ENCODE measurements at places on chromosomes 6 and 20. TPM values are rescaled to one million over a fixed set of nuclear protein-coding genes. Genes with fewer than 3 reads are reported as not detected.

DNA sequence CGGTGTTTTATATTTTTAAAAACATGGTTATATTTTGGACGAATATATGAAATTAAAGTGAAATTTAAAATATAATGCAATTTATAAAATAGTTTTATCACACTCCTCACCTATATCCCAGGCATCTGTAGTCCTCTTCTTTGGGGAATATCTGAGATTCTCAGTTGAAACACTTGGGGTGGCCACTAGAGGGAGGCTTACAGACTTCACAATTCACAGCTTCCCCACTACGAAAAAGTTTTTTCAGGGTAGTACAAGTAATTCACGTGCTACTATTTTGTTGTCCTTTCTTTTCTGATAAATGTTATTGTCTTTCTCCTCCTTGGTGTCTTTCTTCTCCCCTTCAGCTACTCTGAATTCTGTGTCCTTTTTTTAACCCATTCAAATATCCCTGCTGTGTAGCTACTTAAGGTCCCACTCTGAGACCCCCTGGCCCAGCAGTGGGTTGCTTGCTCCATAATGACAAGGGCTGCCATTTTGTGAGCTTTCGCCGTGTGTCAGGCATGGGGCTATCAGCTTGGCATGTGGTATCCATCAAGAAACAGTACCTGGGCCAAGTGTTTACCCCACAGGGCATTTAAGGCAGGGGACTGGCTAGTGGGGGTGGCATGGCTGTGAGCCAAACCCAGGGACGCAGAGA is 43.6 kb upstream of the PHACTR3 start:
- no peak for DNase-seq

DNA sequence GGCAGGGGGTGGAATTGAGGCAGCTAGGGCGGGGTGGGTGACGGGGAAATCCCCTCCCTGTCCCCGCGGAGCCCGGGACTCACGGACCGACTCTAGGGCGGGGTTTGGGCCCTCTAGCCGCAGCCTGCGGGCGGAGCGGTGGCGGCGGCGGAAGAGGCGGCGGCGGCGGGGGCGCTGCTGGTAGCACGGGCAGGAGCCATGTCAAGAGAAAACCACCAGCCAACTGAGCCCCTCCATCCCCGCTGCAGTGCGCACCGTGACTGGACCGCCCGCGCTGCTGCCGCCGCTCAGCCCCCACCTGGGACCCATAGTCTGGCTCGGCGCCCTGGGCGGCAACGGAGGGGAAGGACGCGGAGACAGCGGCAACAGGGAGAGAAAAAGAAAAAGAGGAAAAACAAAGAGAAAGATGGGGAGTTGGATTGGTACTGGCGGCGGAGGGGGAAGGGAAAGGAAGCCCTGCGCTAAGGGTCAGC is 1.2 kb upstream of the C6orf62 start:
- DNase-seq: peak; percentile 10

GRCh38 chr6:73747289-73747688 is 51.3 kb downstream of the CD109 start:
- no peak for DNase-seq

Gene GRM1
- total RNA-seq: 0.53 TPM

Gene CCN6
- not detected for total RNA-seq

- DNase-seq: no peak
Measured at GRCh38 chr6:43254138-43254817, 11.0 kb downstream of the TTBK1 start.

GRCh38 chr6:4209196-4209595 is 73.8 kb upstream of the ECI2 start:
- DNase-seq: no peak

DNA sequence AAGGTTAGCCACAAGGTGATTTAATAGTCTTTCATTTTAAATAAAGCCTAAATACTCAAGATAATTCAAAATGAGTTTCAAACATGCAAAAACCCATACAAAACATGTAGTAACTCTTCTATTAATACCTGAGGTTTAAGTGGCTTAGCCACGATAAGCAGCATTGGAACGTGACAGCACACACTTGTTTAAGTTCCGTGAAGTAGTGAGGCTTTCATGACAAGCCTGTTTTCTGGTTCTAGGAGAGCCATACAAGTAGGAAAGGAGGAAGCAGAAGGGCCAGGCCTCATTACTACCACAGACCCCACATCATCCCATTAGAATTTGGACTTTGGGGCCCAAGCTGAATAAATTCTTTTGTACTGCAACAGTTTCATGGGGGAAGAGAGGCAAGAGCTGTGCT is 54.3 kb upstream of the PRND start:
- no peak for DNase-seq

Gene TRERF1
- 5.2 TPM for total RNA-seq

Gene DEFB124
- total RNA-seq: not detected

Gene CDH26
- total RNA-seq: 0.21 TPM

GRCh38 chr20:41587523-41587922 is 30.7 kb downstream of the CHD6 start:
- DNase-seq: no peak

DNA sequence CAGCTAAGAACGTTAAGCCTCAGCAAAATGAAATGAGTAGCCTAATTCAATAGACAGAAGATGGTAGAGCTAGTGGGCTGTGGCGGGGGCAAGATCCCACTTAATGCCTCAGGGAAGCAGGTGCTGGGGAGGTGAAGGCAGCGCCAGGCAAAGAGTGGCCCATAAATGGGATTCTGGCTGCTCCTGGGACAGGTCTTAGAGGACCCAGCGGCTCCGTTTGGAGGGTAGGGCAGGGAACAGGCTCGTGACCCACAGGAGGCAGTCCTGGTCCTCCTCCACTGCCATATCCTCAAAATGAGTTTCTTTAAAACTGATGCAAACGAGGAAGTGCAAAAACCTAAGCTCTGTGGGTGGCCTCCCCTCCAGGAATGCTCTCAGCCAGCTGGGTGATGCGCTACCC is 32.7 kb downstream of the SAYSD1 start:
- DNase-seq: no peak

GRCh38 chr20:22815603-22816315 is 219.4 kb upstream of the SSTR4 start:
- no peak for DNase-seq

DNA sequence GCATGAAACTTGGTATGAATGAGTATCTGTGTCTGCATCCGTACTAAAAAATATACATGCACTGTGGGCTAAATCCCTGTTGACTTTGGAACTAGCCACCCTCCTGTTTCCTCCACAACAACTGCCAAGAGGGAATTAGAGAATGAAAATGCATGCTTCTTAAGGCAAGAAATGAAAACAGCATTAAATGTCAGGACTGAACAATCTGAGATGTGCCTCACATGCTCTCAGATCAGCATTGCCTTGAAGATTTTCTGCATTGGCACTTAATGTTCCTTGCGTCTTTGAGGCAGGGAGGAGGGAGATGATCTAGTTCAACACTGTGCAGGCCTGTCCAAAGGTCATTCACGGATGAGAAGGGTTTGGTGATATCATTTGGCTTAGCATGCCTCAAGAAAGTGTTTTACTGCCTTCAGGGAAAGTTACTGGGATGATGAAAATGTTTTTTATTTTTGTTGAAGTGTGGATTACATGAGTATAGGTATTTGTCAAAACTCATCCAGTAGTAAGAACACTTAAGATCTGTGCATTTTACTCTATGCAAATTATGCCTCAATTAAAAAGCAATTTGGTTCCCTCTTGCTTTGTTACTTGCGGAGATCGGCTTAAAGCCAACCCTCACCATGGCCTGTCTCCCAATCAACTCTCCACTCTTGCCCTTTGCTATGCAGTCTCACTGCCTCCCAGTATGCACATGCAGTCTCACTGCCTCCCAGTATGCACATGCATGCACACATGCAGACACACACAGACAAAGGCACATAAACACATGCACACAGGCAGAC is 47.5 kb upstream of the RIN2 start:
- no peak for DNase-seq

DNA sequence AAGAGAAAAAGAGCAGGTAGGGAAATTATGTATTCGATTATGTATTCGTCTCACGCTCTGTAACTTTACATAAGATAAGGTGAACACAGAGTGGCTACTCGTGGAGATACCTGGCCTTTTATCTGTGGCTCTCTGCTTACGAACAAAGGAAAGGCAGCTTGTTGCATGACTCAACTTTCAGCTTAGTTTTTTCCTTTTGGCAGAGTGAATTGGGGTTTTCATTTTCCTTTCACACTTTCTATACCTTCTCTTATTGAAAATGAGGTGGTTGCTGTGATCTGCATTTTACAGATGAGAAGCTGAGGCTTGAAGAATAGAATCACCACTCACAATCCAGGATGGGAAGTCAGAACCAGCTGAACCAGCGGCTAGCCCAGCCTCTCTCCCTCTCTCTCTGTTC is 13.3 kb upstream of the KCNK15 start:
- DNase-seq: no peak

Gene GJA10
- not detected for total RNA-seq

Gene FAXC
- total RNA-seq: 13.0 TPM

Gene SLPI
- 79.8 TPM for total RNA-seq

DNA sequence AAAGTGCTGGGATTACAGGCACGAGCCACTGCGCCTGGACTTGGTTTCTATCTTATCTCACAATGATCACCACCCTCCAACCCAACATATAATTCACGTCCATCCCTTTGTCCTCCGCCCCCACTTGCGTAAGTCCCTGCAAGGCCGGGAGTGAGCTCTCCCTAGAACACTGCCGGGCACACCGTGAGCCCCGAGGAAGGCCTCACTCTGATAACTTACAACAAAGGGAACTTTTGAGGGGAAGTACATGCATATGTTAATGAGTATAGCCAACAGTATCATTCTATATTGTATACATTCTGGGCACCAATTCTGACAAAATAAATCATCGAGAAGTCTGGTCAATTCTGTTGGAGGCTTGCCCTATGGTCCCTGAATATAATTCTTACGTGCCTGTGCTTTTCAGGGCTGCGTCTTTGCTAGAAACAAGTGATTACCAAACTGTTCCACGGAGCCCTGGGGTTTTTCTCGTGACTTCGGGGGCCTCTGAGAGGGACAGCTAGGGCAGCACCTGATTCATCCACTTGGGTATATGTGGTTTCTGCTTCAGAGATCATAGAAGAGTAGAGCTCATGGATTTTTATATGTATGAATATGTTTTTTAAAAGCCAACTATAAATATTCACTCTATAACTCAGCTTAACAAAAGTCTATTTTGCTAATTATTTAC is 469.8 kb upstream of the AGPAT4 start:
- no peak for DNase-seq

GRCh38 chr6:33979750-33980149 is 166.1 kb downstream of the GRM4 start:
- no peak for DNase-seq

- no peak for DNase-seq
Measured at GRCh38 chr6:8066108-8066507, 1.9 kb upstream of the BLOC1S5 start.

GRCh38 chr6:48401016-48401415 is 290.0 kb upstream of the PTCHD4 start:
- DNase-seq: no peak

DNA sequence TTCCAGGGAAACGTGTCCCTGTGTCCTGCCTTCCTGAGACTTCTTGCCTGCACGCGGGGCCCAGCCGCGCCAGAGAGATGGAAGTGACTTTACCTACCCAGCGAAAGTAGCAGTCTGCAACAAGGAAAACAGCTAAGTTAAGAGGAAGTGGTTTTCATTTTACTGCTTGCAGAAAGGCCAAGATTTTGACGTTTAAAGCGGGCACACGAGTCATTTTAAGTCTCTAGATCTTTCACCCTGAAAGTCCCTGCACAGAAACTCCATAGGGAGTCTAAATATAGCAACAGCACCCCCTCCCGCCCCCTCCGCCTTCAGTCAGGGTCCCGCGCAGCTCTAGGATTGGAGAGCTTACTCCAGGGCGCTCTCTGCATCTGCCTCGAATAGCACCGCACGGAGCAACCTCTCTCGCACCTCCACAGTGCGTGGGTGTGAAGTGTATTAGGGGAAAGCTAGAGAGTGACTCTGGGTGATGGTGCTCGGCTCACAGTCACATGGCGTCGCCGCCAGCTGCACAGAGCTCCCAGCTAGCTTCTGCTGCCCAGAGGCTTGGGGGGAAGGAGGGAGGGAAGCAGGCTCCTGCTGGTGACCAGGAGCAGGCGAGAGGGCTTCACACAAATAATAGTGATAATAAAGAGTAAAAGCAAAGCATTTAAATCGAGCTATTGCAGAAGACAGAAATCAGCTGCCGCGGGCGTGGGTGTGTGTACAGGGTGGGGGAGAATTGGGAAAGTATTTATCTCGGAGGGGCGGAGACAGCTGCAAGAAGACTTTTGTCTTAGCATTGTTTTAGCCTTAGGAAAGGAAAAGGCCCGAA is 1.8 kb upstream of the KCNQ5 start:
- DNase-seq: peak; percentile 15

GRCh38 chr6:100344761-100345160 is 120.0 kb downstream of the SIM1 start:
- DNase-seq: no peak

GRCh38 chr20:6863355-6863754 is 95.9 kb downstream of the BMP2 start:
- DNase-seq: no peak

- DNase-seq: no peak
Measured at GRCh38 chr6:1394514-1395463, 5.4 kb downstream of the FOXF2 start.

Gene IRF4
- total RNA-seq: not detected

DNA sequence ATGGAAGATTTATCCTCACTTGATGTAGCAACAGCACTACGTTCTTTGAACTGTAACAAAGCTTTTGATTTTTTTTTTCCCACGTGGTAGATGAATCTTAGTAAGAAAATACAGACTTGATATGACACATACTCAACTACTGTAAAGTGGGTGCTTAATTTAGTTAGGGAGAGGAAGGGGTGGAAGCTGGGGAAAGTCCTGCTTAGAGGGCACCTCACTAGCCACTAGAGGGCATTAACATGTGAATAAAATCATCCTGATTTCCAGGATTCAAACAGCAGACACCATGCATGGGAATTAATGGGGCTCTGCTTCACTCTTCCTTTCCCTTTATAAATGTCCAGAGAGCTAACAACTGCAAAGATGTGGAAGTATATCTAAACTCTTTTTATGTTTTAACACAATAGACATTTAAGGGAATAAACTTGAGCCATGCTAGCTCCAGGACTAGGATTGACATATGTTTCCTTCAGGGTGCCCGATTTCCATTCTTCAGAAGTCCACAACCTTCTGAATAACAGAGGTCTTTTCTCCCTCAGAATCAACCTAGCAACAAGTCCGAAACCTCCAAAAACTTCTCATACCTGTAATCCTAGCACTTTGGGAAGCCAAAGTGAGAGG is 250.1 kb downstream of the ATXN1 start:
- DNase-seq: peak; percentile 25

- no peak for DNase-seq
Measured at GRCh38 chr6:31556307-31556706, 8.9 kb downstream of the NFKBIL1 start.

DNA sequence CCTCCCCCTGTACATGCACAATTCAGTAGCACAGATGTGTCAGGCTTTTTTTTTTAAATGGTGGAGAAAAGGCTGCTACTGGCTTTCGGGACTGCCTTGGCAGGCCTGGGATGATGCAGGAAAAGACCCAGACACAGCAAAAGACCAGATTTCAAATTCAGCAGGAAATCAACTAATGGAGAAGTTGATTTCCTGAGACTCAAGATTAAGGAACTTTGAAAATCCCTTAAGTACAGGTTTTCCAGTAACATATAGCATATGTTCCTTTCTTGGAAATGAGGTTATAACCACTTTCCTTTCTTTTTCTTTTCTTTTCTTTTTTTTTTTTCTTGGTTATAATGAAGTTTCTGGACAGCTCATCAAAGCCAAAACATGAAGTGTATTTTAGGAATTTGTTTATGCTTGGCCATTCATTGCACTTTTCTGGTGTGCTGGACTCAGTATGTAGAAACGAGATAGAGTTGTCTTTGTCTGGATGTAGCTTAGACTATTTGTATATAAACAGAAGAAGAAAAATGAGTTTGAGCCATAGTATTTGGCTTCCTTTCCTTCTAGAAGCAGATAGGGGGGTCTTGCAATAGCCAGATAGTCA is 119.4 kb downstream of the SASH1 start:
- no peak for DNase-seq

Gene ADGRF5
- not detected for total RNA-seq

Data from H4 (cell line).